SJSA1 (cell line): ENCODE measurements at places on chromosomes 5 and 9. TPM values are rescaled to one million over a fixed set of nuclear protein-coding genes. Genes with fewer than 3 reads are reported as not detected.

Gene TICAM2
- 13.6 and 22.1 TPM in 2 replicates for total RNA-seq

Gene SLC24A2
- not detected in 2 replicates for total RNA-seq

Gene SLC34A3
- not detected in 2 replicates for total RNA-seq

Gene TMEM171
- total RNA-seq = 4.5 and 8.4 TPM in 2 replicates

Gene PGM5
- 0.03 TPM in 1 of 2 replicates, not detected in the other for total RNA-seq

Gene GNAQ
- 22.9 and 46.2 TPM in 2 replicates for total RNA-seq

DNA sequence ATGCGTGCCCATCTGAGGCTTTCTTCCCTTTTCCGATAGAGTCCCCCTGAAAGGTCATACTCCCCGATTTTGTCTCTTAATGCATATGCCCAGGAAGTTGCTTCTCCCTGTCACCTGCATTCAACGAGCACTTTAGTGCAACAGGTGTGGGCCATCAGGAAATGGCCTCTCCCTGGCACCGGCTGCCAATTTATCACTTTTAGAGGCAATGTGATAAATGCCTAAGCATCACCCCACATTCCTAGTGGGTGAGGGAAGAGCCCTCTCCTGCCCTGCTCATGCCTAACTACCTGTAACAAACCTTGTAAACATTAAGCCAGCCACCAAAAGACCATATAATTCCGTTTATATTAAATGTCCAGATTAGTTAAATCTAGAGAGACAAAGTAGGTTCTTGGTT is 1.1 kb upstream of the SNAPC3 start:
- DNase-seq = no peak

GRCh38 chr5:177146891-177147638 is 13.5 kb downstream of the NSD1 start:
- no peak for DNase-seq

- DNase-seq = no peak
Observed at GRCh38 chr9:111120526-111120925, 82.3 kb upstream of the LPAR1 start.

GRCh38 chr9:75983319-75984045 is 93.0 kb downstream of the PCSK5 start:
- no peak for DNase-seq

DNA sequence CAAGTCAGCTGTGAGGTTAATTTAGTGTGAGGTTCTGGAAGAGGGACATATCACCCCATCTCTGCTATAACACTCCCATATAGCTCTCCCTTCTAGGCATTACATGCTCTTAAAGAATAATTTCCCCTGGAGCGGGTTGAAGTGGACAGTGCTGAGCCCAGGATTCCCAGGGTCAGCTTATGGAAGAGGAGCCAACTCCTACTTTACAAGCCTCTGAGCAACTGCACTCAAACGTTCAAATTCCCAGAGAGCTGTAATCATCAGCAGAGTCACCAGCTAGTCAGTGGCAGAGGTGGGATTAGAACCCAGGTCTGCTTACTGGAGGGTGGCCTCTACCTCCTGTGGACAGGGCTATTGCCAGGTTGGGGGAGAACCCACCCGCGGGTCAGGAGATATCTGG is 1.4 kb downstream of the NEURL1B start:
- DNase-seq = no peak

- DNase-seq = no peak
Observed at GRCh38 chr9:3863686-3864085, 337.9 kb upstream of the RFX3 start.

DNA sequence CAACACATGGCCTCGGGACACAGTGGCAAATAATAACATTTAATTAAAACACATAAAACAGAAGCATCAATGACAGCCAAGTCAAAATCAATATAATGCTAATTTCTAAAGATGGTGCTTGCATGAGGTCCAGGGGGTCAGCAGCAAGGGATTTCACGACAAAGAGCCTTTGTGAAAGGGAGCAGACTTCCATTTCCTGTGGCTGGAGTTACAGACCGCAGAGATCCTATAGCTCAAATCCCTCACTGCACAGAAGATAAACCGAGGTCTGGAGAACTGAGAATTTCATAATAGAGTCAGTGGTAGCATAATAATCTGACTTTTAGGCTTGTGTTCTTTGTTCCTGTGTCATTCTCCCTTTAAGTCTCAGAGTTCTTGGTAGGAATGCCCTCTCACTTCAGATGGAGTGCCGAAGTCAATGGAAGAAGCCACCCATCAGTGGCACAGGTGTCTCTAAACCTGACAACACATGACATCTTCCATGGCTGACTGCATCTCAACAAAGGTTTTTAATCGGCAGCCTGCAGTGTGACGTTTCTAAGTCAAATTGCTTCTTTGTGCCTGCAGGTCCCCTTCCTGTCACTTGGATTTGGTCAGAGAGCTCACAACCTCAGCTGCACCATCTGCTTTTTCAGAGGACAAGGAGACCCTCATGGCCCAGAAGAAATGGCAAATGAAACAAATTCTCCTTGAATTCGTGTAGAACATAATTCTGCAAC is 67.4 kb downstream of the CARTPT start:
- no peak for DNase-seq

DNA sequence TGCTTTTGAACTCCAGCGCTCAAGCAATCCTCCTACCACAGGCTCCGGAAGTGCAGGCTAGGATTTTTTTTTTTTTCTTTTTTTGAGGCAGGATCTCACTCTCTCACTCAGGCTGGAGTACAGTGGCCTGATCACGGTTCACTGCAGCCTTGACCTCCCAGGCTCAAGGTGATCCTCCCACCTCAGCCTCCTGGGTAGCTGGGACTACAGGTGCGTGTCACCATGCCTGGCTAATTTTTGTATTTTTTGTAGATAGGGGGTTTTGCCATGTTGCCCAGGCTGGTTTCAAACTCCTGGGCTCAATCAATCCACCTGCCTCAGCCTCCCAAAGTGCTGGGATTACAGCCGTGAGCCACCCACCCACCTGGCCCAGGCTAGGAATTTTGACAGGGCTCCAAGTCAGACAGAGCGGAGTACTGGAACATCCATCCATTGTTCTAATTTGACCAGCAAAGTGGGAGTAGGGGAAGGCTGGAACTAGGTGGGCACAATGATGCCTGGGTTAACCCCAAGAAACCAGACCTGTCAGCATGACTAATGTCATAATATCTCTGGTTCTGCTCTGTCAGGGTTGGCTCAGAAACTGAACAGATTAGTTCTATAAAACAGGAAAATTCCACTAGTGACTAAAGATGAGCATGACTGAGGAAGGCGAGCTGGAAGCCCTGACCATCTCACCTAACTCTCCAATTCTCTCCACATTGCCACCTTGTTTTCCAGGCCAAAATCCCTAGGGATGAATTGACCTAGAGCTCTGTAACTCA is 9.2 kb downstream of the ZBTB5 start:
- DNase-seq = no peak

GRCh38 chr9:90086101-90086511 is 481.3 kb downstream of the GADD45G start:
- DNase-seq = no peak

- no peak for DNase-seq
Observed at GRCh38 chr9:109729513-109729912, 50.5 kb upstream of the PALM2AKAP2 start.

DNA sequence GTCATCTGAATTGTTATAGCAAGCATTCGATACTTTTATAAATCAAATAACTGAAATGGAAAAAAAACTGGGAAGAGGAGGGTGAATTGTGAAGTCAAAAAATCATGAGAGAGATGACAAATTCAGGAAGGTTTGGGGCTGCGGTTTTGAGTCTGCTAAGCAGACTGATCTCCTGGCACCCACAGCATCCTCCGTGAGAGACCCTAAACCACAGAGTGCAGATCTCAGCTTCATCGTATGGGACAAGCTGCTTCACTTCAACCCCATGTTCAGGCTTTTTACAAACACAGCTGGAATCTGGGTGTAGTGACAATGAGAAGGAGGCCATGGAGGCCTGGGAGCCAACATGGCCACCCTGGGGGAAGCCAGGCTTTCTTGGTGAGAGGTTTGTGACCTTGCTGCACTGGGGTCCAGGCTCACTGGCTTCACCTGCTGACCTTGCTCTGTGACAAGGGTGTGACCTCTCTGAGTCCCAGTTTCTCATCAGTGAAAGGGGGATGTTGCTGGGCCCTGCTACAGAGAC is 19.4 kb downstream of the USP20 start:
- DNase-seq = no peak

- peak; percentile 9 for DNase-seq
Observed at GRCh38 chr5:97192580-97193354, 9.7 kb upstream of the RIOK2 start.

GRCh38 chr9:75653750-75654149 is 236.7 kb upstream of the PCSK5 start:
- no peak for DNase-seq

DNA sequence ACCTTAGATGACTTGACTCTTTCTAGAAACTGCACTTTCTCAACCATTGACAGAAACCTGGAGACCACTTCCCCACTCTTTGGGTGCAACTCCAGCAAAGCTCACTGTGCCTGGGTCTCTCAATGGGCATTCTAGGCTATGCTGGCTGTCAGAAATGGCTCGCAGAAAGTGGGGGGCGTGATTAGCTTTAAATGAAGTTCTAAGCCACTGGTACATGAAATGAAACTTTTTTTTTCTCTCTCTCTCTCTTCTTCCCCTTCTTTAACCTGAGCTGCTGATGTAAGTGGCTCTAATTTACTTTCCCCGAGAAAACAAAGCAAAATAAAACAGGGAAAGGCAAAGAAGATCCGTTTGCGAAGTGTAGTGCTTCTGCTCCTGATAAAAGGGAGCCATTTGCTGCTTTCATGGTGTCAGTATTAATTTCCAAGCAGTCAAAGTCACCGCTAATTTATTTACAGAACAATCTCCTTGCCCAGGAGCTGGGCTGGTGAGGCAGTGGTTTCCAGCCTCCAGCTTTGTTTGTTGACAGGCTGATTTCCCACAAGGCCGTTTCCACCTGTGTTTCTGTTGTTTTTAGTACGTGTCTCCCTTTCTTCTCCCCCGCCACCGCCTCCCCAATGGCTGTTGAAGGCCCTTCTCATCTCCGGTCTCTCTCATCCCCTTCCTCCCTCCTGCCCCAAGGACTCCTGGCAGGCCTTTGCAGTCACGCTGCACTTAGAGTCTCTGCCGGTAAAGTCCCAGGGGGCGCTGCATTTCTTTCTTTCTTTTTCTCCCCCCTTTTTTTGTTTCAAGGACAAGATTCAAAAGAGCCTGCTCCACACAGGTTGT is 422.9 kb downstream of the EBF1 start:
- no peak for DNase-seq

DNA sequence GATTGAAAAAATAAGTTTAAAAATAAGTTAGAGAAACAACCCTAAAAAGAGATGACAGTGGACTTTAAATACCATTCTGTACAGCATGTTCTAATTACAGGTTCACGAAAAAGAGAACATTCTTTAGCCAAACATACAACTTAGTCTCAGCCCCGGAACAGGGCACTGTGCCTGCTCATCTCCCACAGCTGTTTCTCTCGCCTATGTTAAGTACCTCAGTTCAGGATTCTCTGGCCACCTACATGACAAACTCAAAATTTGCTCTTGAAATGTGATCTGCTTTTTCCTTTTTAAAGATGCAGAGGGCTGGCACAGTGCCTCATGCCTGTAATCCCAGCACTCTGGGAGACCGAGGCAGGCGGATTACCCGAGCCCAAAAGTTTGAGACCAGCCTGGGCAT is 52.3 kb downstream of the MYO10 start:
- DNase-seq = no peak

- DNase-seq = no peak
Observed at GRCh38 chr9:81720450-81721086, 31.2 kb upstream of the TLE1 start.

DNA sequence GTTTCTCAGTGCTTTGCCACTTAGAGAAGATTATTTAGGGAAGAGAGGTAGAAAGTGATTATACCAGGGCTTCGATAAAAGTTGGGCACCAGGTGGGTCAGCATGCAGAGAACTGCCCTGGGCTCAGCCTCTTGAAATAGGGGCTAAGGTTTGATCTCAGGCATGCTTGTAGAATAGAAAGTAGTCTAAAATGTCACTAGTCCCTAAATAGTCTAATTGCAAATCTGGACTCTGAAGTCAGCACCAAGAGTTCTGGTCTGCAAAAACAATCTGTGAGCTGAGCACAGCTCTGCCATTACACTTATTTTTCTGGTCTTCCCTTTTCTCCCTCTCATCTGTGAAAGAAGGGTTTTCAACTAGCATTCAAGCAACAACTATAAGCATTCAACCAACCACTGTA is 248.0 kb downstream of the SMARCA2 start:
- DNase-seq = no peak

- DNase-seq = no peak
Observed at GRCh38 chr5:74576941-74577456, 63.5 kb downstream of the ENC1 start.

GRCh38 chr5:142014911-142015584 is 2.2 kb upstream of the GNPDA1 start:
- peak; percentile 64 for DNase-seq

- no peak for DNase-seq
Observed at GRCh38 chr9:86062845-86063693, 36.3 kb downstream of the GOLM1 start.

- DNase-seq = no peak
Observed at GRCh38 chr5:68196876-68197275, 18.7 kb upstream of the PIK3R1 start.

GRCh38 chr5:149280802-149281201 is 9.1 kb downstream of the AFAP1L1 start:
- DNase-seq = no peak

DNA sequence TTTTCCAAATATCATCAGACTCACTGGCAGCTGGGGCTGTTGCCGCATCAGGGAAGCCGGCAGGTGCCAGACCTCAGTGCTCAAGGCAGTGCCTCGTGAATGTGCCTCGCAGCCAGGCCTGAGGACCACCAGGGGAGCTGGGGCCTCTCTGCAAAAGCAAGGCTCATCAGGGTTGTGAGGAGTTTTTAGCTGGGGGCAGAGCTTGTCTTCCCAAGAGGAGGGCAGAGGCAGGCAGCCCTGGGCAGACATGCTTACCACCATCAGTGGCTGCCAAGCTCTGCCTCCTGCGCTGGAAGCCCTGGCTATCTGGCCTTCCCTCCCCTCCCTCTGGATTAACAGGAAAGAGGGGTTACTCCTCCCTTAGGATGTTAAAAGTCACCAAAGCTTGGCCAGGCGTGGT is 8.8 kb upstream of the TBC1D9B start:
- DNase-seq = no peak

DNA sequence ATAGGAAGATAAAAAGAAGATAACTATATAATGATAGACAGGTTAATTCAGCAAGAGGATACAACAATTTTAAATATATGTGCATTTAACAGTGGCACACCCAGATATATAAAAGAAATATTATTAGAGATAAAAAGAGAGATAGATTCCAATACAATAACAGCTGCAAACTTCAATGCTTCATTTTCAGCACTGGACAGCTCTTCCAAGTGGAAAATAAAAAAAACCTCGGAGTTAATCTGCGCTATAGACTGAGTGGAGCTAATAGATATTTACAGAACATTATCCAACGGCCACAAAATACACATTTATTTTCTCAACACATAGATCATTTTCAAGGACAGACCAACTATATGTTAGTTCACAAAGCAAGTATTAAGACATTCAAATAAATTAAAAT is 1229.5 kb upstream of the CDH6 start:
- DNase-seq = no peak

- no peak for DNase-seq
Observed at GRCh38 chr5:72426019-72426418, 81.2 kb downstream of the ZNF366 start.
